Stimulated activated CD4-positive, alpha-beta T cell treated with anti-CD3 and anti-CD28 coated beads, Interleukin-1b, Interleukin-23, amount 100 ng/mL, for 4 hours (primary cell): ENCODE measurements at places on chromosomes 16 and 17.
A peak's percentile ranks its signal among the peaks of the same experiment; 100 is the strongest.

DNA sequence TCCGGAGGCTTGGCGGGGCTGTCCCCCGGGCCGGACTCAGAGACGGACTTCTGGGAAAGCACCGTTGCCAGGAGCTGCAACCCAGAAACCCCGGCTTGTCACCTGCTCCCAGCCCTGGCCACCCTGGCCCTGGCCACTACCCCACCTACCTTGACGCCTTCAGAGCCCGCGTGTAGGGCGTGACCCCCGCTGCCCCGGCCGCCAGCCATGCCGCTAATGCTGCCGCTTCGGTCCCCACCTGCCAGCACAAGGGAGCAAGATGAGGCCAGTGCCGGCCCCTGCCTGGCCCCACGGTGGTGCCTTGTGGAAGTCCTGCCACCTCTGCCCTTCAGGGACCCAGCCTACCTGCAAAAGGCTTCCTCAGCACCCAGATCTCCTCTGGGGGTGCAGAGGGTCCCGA, 11.4 kb downstream of the CASKIN1 start:
- no peak for DNase-seq

- peak; percentile 8 for DNase-seq
These were observed 372.7 kb downstream of the SLC39A11 start for GRCh38 chr17:72719578-72720493.

- no peak for DNase-seq
These were observed 42.0 kb upstream of the KSR1 start for GRCh38 chr17:27414271-27414670.

GRCh38 chr17:79082311-79083190, 7.9 kb downstream of the ENGASE start:
- DNase-seq = peak; percentile 41

- no peak for DNase-seq
These were observed 67.7 kb upstream of the ALOX12 start for GRCh38 chr17:6928193-6928592.

GRCh38 chr17:81537343-81537855, 9.2 kb downstream of the FSCN2 start:
- DNase-seq = no peak

DNA sequence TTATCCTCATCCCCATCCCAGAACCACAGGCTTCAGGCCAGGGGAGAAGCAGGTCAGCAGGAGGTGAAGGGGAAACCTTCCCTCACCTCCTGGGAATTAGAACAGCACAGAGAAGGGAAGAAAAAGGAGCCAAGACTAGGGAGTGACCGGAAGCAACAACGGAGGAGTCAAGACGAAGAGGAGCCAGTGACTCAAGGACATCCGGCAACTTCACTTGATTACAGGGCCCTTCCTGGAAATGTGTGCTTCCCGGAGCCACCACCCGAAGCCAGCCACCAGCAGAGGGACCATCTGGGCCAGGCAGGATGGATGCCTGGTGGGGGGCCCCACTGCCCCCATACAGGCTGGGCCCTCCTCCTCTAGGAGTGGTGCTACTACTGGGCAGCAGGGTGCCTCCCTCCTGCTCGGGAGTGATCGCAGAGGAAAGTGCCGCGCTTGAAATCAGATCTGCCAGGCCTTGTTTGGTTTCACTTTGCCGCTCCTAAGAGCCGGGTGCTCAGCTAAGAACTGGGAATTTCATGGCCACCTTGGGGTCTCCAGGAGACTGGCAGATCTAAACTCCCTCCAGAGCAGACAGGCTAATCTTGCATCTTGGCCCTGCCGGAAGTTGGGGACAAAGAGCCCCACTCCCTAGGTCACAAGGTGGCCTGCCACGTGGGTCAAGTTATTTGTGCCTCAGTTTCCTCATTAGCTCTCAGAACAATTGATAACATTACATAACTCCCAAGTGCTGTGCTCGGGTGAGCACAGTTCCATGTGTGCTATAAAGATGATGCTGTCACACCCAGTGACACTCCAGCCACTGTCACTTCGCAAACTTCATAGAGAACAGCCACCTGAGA, 6.6 kb downstream of the CDC42EP4 start:
- no peak for DNase-seq

GRCh38 chr17:76670718-76671122, 27.2 kb upstream of the ST6GALNAC1 start:
- DNase-seq = no peak

DNA sequence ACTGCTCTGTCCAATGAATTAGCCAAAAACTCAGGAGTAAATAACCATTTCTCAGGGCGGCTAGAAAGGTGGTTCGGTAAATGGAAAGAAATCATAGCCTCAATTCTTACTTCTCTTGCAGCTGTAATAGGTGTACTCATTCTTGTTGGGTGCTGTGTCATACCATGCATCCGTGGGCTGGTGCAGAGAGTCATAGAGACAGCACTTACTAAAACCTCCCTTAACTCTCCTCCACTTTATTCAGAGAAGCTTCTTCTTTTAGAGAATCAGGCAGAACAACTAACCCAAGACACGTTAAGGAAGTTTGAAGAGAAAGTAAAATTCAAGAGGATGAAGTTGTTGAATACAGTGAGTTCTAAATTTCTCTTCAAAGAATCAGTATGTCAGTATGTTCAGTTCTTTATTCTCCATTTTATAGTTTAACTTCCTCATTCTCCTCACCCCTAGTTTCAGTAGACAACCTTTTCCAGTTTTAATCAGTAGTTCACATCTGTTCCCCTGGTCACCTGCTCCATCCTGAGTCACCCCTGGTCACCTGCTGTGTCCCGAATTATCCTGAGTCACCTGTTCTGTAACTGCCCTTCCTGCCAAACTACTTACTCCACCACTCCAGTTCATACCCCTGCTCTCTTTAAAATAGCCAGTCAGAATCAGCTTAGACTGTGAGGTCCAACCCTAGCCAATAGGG, 85.9 kb downstream of the EMP2 start:
- DNase-seq = no peak

DNA sequence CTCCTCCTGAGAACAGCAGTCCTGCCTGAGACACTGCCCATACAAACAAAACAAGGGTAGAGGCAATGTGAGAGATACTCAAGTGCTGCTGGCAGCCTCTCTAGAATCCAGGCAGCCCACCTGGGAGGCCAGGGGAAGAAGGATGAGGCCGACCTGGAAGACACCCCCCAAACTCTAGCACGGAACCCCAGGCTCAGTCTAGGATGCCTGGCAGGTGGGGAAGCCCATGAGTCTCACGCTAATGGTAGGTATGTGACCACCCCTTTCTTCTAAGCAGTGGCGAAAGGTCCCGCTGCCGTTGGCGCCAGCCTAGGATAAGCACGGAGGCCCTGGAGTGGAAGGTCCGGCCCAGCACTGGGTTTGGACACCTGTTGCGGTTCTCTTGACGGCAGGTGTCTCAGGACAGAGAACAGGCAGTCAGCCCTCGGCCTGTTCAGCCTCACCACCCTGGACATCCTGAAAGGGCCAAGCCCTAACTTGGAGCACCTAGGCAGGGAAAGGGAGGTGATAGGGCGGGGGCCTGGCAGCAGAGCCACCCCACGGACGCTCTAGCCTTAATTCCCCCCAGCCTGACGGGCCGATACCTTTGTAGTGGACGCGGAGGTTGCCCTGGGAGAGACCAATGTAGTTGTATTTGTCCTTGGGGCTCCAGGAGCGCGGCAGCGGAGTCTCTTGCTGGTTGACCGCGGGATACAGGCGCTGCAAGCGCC, 487 bp downstream of the RANBP10 start:
- DNase-seq = no peak

- no peak for DNase-seq
These were observed 14.6 kb upstream of the DHX8 start for GRCh38 chr17:43469145-43469544.

GRCh38 chr17:74426551-74427047, 5.3 kb upstream of the GPRC5C start:
- DNase-seq = no peak

DNA sequence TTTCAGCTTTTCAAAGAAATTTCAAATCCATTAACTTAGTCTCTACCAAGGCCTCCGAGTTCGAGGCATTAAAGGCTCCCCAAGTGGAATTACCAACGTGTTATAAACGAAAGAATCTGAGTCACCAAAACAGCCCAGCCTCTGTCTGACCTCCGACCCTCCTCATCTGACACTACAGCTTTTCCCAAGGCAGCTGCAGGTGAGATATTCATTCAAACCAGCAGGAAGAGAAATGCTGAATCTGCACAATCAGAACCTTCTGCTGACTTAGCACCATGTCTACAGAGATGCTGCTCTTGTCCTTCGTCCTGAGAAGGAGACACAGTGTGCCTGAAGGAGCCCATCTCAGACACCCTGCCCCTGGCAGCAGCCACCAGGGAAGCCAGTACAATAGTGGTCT, 30.5 kb downstream of the GRIN2A start:
- no peak for DNase-seq

GRCh38 chr17:15278924-15279477, 13.9 kb upstream of the PMP22 start:
- DNase-seq = no peak

DNA sequence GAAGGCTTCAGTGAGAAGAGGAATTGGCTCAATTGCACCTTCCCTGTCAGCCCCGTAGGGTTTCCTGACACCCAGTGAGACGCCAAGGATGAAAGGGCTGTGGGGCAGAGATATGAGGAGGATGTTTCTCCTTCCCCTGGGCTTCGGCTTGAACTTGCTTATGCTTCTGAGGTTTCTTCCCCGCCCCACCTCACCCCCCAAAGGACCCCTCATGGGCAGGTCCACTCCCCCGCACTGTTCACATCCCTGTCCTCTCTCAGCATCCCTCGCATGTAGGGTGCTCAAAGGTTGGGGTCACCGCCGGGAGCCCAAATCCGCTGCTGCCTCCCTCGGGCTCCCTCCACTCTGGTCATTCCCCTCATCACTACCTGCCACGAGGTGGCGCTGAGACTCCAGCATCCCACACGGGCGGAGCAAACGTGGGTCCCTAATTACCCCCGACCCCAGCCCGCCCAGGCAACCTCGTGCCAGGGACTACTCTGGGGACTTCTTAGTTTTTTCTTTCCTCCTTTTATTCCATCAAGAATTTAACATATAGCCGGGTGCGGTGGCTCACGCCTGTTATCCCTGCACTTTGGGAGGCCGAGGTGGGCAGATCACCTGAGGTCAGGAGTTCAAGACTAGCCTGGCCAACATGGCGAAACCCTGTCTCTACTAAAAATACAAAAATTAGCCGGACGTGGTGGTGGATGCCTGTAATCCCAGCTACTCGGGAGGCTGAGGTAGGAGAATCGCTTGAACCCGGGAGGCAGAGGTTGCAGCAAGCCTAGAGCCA, 3.3 kb upstream of the TRARG1 start:
- peak; percentile 62 for DNase-seq

GRCh38 chr17:67602974-67603373, 114.8 kb upstream of the NOL11 start:
- DNase-seq = peak; percentile 11

DNA sequence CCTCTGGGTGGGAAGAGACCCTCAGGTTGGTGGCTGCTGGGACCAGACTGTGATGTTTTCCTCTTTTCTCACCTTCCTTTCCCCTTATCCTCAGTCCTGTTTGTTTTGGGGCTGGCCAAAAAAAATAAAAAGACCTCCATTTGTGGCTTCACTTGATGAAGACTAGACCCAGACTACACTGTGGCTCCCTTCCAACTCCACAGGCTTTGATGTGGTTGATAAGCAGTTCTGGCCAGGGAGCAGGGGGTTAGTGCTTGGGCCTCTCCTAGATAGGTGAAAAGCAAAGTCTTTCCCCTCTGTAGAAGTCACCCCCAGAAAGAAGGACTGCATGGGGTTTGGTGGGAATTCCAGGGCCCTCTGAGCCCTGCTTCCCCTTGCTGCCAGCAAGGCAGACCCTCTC, 11.2 kb upstream of the ADAM11 start:
- no peak for DNase-seq

GRCh38 chr17:73430848-73431247, 119.0 kb upstream of the CDC42EP4 start:
- no peak for DNase-seq

DNA sequence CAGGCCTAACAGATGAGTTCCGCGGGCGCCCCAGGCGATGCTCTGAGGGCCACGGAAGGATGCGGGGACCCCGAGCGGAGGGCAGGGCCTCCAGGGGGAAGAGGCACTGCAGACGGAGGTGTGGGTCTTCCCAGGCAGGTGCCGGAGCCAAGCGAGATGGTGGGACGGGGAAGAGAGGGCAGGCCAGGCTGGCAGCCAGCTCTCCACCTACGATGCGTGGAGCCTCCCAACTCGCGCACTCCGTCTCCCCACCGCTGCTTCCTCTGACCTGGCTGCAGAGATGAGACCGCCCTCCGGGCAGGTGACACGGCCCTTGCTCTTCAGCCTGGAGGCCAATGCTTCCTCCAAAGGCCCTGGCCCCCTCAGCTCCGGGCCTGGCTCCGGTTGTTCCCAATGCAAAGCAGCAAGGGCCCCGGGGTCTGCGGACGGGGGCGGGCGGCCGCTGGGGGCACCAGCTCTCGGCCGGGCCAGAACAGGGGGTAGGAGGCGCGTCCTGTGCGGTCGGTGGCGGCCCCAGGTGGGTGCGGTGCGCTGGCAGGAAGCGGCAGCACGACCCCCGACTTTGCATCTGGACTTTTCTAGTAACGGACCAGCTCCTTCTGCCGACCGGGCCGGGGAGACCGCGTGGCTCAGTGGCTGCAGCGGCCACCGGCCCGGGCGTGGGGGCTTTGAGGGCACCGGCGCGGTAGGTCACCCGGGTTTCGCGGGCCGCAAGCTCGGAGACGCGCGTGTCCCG, 1.5 kb upstream of the SOX8 start:
- no peak for DNase-seq

- DNase-seq = no peak
These were observed 2.2 kb upstream of the MPG start for GRCh38 chr16:75580-76501.

- DNase-seq = no peak
These were observed 173.1 kb downstream of the C16orf78 start for GRCh38 chr16:49546735-49547134.

DNA sequence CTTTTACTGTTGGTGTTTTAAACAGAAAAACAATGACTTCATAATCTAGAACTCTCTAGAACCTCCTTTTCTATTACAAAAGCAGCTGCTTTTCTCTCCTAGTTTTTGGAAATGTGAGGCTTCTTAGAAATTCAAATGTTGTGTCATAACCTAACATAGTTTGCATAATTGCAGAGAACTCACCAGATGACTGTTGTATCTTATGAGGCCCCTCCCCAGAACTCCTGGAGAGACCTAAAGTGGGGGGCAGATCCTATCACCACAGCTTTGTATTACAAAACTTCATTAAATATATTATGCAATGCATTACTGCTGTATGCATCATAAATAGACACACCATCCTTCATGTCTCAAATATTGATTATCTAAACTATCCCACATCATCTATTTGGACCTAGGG, 538.7 kb upstream of the HSBP1 start:
- DNase-seq = no peak

- DNase-seq = no peak
These were observed 271.2 kb downstream of the NTN1 start for GRCh38 chr17:9292561-9292941.

GRCh38 chr16:35306915-35307314, 1847.5 kb downstream of the TP53TG3F start:
- no peak for DNase-seq
